AG20443 (cell line): ENCODE measurements at places on chromosomes 6 and 20.

GRCh38 chr20:38151455-38151854, 13.6 kb downstream of the TGM2 start:
- DNase-seq = no peak

DNA sequence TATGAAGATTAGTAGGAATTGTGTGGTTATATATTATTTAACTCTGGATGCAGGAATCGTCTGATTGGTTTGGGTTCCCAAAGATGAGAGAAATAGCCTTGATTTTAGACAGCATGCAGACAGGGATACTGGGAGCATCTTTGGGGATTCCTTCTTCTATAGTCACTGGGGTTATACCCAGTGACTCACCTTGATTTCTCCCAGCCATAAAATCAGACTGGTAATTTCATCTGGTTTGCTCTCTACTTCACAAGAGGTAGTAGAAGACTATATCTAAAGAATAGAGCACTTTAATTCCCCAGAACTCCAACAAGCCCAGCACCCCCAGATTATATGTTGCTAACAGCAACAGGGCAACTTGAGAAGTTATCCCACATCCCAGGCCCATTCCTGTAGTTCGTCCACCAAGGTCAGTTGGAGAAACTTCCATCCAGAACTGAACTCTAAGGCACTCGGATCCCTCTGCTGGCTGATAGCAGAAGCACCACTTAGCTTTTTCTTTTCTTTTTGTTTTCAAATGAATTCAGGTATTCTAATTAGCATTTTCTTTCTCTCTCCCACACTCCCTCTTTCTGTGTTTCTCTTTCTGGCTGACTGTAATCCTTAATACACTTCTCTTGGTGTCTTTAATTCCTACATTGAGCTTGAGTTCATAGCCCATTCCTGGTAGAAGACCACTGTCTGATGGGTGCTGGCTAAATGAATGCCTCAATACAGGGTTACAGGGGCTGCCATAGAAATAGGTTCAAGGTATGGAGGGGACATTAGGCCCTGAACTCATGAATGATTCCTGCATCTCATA, 20.4 kb upstream of the EFHC1 start:
- peak; percentile 76 for DNase-seq

DNA sequence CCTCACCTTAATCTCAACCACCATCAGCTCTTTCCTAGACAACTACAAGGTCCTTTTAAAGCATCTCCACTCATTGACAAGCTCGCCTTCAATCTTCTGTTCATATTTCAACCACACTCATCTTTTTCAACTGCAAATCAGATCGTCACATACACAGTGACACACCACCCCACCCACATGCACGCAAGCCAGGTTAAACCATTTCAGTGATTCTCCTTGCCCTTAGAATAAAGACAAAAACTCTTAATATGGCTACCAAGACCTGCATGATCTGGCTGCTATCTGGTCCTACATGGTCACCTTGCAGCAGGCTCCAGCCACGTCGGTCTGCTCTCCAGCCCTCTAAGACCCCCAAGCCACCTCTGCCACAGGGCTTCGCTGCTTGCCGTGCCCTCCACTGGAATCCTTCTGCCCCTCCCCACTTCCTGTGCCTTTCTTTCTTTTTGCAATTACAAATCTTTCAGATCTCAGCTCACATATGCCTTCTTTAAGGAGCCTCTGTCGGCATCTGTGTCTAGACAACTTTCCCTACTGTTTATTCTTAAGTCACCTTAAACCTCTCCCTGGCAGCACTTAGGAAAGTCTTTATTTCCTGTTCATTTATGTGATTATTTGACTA, 507.3 kb upstream of the ARID1B start:
- no peak for DNase-seq

DNA sequence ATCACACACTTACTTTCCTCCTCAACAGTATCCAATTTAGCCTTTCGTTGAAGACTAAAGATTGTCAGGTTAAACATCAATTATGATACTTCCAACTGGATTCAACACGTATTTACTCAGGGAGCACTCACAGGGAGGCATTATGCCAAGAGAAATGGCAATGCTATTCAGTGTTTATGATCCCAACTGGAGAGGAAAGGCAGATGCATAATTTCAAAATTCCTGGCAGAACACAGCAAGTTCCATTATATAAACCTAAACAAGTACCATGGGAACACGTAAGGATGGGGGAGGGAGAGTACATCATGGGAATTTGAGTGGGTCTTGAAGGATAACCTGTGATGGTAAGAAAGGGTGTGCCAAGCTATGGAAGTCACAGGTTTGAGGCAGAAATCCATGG, 112.7 kb downstream of the ISM1 start:
- no peak for DNase-seq

DNA sequence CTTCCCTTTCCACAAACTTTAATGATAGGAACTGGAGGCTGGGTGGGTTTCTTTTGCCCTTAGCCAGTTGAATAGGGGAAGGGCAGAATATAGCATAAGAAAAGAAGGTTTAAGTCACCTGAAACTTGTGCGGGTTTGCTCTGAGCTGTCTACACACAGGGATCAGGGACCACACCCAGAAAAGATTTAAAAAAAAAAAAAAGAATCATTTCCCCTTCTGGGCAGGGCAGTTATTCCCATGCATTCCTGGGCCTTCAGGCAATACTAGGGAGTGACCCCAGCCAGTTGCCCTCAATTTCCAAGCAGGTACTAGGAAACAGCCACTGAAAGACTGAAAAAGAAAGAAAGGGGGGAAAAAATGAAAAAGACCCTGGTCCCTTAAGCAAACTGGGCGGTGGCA, 39.6 kb upstream of the HDAC2 start:
- no peak for DNase-seq

GRCh38 chr6:53718597-53719460, 53.3 kb upstream of the KLHL31 start:
- DNase-seq = peak; percentile 69

GRCh38 chr6:154672086-154672485, 61.1 kb upstream of the SCAF8 start:
- no peak for DNase-seq

DNA sequence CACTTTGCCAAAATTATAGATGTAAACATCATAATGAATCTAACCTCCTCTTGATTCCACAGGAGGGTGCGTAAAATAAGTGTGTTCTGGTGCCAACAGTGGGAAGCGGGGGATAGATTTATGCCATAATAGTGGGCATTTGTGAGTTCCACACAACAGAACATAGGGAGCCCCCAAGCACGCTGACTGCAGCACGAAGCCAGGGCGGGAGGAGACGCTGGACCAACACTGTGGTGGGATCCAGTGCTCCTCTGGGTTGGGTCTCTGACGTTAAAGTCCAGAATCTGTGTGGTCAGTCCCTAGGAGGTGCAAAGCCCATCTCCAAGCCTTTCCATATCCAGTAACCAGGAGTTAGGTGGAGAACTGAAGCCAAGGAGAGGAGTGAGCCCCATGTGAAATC, 1.8 kb upstream of the TTLL2 start:
- no peak for DNase-seq

DNA sequence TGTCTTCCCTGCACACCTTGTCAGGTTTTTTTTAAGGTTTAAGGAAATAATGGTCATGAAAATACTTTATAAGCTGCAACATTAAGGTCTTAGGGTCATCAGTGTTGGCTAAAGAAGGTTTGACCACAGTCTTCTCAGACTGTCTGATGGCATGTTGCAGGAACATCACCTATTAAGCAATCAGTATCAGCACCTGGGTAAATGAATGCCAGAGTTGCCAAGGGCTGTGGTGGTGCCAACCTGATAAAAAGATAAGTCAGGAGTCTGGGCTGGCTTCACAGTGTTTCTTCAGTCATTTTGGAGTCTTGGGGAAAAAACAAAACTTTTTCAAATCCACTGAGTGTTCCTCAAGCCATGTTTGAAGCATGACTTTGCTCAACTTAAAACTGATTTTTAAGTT, 61.5 kb upstream of the VSTM2L start:
- no peak for DNase-seq

GRCh38 chr20:37574199-37574890, 46.7 kb upstream of the BLCAP start:
- peak; percentile 31 for DNase-seq

DNA sequence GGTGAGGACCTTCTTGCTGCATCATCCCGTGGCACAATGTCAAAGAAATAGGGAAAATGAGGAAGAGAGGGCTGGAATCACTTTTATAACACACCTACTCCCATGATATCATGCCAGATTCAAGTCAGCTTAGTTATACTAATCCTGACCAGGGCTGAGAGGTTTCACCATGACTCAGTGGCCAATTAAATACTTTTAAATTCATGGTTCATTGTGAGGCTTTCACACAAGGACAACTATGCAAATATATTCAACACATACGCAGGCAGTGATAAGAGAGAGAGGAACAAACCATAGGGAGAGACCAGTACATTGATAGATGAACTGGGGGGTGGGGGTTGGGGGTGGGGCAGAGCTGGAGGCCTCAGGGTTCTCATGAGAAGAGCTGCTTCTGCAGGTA, 313.1 kb downstream of the LRFN2 start:
- no peak for DNase-seq

GRCh38 chr6:36127462-36128016, 2.8 kb upstream of the MAPK13 start:
- peak; percentile 93 for DNase-seq

GRCh38 chr6:39992861-39993622, 58.8 kb upstream of the MOCS1 start:
- no peak for DNase-seq

GRCh38 chr6:40906759-40907158, 132.3 kb downstream of the UNC5CL start:
- DNase-seq = peak; percentile 39

DNA sequence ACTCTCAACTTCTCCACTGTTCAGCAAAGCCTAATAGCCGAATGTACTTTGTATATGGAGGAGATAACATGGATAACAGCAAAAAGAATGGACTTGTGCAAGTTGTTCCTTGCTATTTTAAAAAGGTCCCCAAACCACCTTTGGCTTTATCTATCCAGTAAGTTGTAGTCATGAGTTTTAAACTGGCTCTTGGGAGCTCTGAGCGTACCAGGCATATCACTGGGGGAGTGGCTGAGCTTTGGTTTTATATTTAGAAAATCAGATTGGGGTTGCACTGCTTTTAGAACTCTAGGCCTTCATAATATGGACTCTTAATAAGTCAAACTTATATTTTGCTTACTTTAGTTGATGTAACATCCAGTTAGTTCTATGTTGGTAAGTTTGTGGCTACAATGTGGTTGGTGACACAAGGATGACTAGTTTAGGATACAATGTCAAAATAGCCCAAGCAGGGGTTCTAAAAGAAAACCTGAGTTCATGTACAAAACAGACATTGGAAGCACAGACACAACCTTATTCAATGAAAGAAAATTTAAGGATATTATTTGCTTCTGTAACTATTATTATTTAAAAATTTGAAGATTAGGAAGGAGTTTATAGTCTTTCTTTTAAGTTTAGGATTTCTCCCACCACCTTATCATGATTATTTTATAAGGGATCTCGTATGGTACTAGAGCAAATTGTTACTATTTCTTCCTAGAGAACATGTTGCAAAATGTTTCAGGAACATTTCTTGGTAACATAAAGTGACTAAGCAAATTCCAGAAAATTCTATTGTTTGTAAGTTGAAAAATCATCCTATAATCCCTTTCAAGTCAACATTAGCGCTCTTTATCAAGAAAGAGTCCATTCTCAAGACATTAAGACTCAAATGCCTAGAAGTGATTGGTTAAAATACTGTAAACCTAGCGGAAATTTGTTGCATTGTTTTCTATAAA, 165.8 kb upstream of the SUPT3H start:
- DNase-seq = no peak

GRCh38 chr6:41061196-41061726, 8.3 kb downstream of the APOBEC2 start:
- DNase-seq = no peak
